M059J (cell line): ENCODE measurements at places on chromosomes 2 and 18. TPM values are rescaled to one million over a fixed set of nuclear protein-coding genes. Genes with fewer than 3 reads are reported as not detected.
A peak's percentile ranks its signal among the peaks of the same experiment; 100 is the strongest.

DNA sequence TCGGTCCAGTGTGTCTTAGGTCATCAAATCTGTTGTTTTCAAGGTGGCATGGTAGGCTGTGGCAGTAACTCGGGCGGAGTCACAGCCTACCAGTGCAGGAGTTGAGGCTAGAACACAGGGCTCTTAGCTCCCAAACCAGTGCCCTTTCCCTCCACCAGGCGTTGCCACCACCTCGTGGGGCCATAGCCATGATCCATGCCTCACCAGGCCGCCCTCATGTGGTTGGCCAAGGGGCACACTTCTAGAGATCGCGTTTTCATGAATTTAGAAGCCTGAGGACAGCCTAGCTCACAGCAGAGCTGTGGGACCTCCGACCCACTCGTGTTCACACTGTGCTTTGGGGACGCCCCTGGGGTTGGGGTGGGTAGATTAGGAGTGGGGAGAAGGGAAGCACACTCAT, 10.6 kb downstream of the SEC11C start:
- no peak for DNase-seq

DNA sequence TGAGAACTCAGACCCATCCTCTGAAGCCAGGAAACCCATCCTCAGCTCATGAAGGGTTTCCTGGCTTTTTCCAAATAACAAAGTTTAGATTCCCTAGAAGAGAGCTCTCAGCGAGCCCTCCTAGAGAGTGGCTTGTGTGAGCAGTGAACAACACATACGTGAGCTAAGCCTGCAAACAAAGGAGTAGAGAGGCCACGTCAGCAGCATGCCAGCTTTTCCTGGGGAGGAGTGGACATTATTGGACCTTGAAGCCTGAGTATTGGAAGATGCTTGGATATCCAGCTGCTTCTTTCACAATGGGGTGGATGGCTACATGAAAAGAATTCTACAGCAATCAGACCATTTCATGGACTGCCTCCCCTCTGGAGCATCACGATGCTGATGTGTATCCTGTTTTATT, 21.1 kb downstream of the KIF5C start:
- DNase-seq, result no peak

GRCh38 chr18:12417687-12418086, 10.0 kb downstream of the PRELID3A start:
- DNase-seq, result no peak

GRCh38 chr2:217799563-217800432, 203.0 kb downstream of the TNS1 start:
- DNase-seq, result no peak

DNA sequence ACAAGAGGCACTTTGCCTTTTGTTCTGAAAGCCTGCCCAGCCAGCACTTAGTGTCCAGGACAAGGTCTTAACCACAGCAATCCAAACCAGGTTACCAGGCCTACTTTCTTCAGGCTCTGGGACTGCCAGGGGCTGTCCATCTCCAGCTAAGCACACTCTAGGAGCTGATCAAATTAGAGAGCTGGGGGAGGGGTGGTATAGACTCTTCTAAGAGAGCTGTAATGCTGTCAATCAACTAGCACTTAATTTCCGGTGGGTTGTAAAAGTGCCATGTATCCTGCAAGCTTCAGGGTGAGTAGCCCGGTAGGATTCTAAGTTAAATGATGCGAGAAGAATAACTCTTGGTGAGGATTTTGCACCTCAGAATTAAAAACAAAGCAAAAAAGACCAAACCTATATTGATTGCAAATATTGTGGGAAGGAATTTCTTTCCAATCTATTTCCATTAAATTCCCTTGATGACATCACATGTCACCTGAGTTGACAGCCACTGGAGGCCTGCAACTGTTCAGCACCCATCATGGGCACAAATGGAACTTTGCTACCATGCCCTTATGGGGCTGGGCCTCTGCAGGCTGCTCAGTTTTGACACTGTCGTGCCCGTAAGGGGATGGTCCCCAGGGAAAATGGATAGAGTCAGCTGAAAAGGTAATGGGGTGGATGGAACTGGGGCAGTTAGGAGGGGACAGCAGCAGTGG, 8.7 kb upstream of the COX7A2L start:
- no peak for DNase-seq

DNA sequence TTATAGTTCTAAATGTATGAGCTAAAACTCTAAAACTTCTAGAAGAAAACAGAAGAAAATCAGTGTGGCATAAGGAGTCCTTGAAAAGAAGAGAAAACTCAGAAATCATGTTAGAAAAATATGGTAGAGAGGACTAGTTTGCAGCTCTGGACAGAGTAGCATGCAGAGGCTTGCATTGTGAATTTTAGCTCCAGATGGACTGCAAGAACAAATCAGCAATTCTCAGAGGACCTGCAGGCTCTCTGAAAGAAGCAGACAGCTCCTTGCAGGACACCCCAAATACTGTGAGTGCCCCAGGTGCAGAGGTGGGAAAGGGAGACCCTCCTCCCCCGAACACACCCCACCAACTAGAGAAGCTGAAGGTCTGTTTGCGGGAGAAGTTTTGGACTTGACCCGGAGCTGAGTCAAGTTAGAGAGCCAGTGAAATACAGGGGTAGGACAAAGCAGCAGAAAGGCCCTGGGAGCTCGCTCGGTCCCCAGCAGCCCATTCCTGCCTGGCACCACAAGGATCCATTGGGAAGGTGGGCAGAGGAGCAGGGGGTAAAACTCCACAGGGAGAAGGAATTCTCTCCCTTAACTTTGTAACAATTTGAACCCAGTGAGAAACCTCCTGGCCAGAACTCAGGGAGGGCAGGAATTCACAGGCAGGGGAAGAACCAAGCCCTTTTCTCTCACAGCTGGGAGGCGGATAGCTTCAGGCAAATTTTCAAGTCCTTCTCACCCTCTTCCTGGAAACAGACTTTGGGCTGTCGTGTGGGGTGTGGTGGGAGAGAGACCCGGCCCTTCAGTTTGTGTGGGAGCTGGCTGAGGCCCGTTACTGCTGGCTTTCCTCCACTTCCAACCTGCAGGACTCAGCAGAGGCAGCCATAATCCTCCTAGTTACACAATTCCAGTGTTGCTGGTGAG, 216.2 kb upstream of the SLC35G4 start:
- peak; percentile 73 for DNase-seq

GRCh38 chr2:47214385-47214784, 59.3 kb upstream of the STPG4 start:
- no peak for DNase-seq

DNA sequence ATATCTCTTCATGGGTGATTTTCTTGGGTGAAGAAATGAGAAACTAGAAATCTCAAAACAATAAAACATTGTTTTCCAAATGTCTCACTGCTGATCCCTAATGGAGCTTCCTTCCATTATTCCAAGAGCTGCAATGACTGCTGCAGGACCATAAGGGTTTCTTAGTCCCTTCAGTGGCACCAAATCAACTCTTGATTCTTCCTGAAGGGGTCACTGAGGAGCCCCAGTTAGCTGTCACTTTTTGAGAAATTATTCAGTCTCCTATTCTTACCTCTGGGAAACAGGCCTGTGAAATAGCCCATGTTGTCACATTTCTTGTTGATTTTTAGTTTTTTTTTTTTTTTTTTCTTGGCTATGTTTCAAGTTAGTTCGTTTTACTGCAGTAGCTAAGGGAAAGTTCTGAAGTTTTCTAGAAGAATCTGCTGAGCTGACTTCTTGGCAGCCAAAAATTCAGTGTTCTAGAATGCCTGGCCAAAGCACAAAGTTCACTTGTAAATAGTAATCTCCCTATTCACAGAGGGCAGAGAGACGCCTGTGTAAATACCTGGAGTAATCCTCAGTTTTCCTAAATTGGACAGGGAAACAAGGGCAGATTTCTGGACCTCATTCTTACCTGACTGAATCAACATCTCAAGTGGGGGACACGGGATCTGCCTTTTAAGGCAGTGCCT, 480.0 kb downstream of the RIT2 start:
- DNase-seq, result no peak

Gene SLC38A11
- total RNA-seq, result 0.44 and 0.62 TPM in 2 replicates

Gene CYP27A1
- 2.7 and 5.2 TPM in 2 replicates for total RNA-seq

Gene RAB6D
- total RNA-seq, result not detected in 2 replicates

Gene TBR1
- not detected in 2 replicates for total RNA-seq

Gene NAB1
- total RNA-seq, result 24.1 and 32.1 TPM in 2 replicates

Gene CDK5R2
- 0.05 TPM in 1 of 2 replicates, not detected in the other for total RNA-seq
